Upper lobe of left lung (tissue), 6 donors: ENCODE measurements at places on chromosomes 11 and 22. TPM values are rescaled to one million over a fixed set of nuclear protein-coding genes. Genes with fewer than 3 reads are reported as not detected.

DNA sequence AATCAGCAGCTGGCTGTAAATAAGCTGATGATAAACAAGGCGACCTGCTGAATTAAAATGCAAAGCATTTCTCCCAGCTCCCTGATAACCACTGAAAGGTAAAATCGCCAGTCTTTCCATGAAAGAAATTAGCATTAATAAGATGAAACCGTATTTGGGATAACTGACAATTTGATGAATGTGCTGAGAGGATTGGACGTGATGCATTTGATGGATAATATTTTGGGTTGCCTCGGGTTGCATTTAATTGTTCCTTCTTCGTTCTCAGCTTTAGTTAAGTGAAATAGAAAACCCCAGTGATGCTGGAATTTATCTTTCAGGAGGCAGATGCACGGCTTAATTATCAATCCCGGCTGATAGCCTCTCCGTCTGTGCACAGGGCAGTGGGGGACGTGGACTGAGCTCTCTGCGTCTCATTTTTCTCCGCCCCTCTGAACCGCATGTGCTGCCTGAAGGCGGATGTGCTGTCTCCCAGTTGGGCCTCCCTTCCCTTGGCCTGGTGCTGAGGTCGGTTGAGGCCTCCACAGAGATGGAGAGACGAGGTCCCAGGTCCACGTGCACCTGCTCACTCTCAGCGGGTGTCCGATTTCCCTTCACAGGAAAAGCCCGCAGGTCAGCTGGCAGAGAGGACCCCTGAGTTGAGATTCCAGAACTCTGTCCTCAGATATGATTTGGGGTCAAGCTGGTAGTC, 846.2 kb downstream of the BRD1 start:
- no peak for DNase-seq

GRCh38 chr11:19715373-19715772, 2.7 kb downstream of the NAV2 start:
- no peak for DNase-seq

DNA sequence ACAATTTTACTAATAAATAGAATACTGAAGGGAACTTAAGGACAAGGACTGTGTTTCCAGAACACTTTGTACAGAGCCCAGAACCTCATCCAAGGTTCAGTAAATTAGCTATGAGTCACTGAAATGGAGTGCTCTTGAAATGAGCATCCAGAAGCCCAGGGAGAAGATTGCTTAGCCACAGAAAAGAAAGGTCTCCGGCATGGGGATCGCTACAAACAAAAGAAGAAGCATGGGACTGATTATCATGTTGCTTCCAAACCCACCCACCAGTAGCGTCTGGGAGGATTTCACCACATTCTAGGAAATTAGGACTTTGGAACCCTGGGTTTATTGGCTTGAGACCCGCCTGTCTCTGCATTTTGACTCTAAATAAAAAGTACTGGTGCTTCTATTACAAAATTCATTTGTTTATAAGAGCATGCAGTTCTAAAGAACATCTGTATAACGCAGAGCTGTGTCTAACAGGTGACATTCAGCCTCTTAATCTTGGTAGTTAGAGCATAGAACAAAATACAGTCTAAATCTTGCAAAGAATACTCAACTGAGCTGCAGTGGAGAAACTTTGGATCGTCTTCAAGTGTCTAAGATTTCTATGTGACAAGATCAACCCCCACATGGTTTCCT, 35.9 kb upstream of the SESN3 start:
- no peak for DNase-seq

DNA sequence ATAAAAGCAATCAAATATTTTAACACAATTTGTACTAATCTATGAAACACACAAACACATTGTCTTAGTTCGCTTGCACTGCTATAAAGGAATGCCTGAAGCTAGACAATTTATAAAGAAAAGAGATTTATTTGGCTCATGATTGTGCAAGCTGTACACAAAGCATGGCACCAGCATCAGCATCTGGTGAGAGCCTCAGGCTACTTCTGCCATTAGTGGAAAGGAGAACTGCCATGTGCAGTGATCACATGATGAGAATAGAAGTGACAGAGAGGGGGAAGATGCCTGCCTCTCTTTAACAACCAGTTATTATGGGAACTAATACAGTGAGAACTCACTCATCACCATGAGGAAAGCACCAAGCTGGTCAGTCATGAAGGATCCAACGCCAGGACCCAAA, 105.1 kb downstream of the GUCY1A2 start:
- DNase-seq: no peak

The ASRGL1 gene
- total RNA-seq: 82.8 TPM

DNA sequence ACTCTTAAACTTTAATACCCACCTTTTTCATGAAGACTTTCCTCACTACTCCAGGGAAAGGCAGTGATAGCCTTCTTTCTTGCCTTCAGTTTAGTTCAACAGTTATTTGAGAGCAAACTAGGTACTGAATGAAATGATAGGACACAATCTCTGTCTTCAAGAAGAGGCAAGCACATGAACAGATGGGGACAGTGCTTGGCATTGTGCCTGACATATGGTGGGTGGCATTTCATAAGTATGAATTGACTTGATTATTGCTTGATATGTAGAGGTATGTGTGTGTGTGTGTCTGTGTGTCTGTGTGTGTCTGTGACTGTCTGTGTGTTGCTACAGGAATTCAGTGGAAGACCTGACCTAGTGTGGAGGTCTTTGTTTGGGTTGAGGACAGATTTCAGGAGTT, 504.1 kb downstream of the NELL1 start:
- no peak for DNase-seq

The ALKBH8 gene
- total RNA-seq: 2.1 TPM
